CD4-positive, alpha-beta T cell treated with Interleukin-6 at 100 ng/mL for 8 hours (primary cell): ENCODE measurements at places on chromosomes 12 and 14.
A peak's percentile ranks its signal among the peaks of the same experiment; 100 is the strongest.

- DNase-seq, result no peak
Observed at GRCh38 chr12:95796982-95797289, 6.4 kb upstream of the NTN4 start.

- no peak for DNase-seq
Observed at GRCh38 chr14:90272523-90272922, 16.2 kb downstream of the PSMC1 start.

DNA sequence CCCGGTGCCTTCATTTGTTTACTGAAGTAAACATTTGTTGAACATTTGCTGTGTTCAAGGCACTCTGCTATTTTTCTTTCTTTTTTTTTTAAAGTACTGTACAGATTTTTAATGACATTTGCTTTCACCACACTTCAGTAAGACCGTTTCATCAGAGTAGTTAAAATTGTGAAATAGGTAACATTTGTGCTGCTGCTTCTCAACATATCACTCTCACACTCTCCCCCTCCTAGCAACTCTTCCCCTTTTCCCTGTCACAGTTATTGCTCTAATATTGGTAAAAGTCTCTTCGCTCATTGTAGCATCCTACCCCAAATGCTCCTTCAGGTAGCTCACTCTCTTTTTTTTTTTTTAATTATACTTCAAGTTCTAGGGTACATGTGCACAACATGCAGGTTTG lies 49.6 kb downstream of the SRGAP1 start:
- no peak for DNase-seq

DNA sequence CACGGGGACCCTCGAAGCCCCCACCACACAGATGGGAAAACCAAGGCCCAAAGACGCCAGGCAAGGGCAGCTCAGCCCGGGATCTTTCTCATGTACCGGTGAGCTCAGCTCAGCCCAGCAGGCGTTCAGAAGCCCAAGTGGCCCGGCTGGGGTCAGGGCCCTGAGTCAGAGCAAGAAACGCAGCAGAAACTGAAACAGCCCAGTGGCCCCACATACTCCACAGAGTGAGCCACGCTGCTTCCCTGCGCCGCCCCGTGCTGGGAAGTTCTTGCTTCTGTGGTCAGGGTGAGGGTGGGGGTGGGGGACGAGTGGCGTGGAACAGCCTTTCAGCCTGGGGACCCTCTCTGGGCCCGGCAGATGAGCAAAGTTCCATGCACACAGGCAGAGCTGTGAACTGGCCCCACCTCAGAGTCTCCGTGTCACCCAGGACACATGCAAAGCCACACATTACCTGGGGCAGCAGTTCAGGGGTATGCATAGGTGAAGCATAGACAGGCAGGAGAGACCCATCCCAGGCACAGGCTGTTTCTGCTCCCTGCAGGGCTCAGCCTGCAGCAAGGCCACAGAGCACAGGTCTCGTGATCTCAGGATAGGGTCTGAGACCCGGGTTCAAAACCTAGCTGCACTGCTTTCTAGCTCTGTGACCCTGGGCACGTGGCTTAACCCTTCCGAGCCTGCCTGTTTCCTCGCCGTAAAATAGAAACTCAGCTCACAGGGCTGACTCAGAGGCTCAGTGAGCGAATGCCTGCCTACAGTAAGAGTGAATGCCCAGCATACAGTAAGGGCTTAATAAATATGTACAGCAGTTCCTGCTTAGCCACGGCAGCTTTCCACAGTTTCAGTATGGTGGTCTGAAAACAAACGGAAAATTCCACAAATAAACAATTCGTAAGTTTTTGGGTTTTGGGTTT lies 21.6 kb downstream of the NCOR2 start:
- DNase-seq, result peak; percentile 15

DNA sequence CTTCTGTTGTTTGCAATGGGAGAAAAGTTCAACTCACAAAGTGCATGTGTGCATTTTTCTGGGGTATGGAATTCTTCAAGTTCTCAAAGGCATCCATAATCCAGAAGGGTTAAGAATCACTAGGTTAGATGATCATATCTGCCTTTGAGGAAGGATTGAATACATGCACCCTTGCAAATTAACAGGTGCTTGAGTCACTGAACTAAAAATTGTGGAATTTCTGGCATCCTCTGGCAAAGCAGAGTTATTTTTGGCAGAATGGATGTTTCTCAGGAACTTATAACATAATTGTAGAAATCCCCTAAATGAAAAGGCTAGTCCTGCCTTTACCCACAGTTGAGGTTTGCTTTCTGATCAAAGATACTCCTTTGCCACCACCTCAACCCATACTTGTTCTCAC lies 136.5 kb upstream of the DYRK2 start:
- no peak for DNase-seq

DNA sequence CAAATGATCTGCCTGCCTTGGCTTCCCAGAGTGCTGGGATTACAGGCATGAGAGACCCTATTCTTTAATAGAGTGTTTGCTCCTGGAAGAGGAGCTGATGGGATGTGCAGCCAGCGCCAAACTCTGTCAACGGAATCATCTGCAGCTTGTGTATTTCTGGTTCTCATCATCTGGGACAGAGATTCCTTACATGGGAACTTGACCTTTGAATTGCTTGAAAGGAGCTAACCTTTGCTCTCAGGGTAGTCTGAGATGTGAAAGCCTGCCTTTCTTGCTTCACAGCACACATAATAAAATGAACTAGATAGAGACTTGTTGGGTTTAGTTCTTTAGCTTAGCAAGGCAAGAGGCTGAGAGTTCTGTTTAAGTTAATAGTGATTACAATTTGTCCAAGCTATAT lies 120.0 kb downstream of the OTOGL start:
- no peak for DNase-seq
